ENCODE measurements at places on chromosomes 4 and X. TPM values are rescaled to one million over a fixed set of nuclear protein-coding genes. Genes with fewer than 3 reads are reported as not detected.

Gene SYNPO2
- 40.6 TPM for total RNA-seq

Gene XAGE2
- not detected for total RNA-seq

GRCh38 chr4:61771056-61771455 is 570.9 kb downstream of the ADGRL3 start:
- H3K27me3 ChIP-seq, result no peaks in the 10 kb centered on the region
- no peak for DNase-seq
- no peak overlapping the region for H3K4me3 ChIP-seq
- H3K27ac ChIP-seq, result no peak overlapping the region
- H3K4me1 ChIP-seq, result no peaks in the 10 kb centered on the region

GRCh38 chr4:164193676-164194075 is 560.3 kb upstream of the SMIM31 start:
- H3K36me3 ChIP-seq, result no peaks in the 10 kb centered on the region
- no peak overlapping the region for H3K4me3 ChIP-seq
- H3K27me3 ChIP-seq, result no peaks in the 10 kb centered on the region

DNA sequence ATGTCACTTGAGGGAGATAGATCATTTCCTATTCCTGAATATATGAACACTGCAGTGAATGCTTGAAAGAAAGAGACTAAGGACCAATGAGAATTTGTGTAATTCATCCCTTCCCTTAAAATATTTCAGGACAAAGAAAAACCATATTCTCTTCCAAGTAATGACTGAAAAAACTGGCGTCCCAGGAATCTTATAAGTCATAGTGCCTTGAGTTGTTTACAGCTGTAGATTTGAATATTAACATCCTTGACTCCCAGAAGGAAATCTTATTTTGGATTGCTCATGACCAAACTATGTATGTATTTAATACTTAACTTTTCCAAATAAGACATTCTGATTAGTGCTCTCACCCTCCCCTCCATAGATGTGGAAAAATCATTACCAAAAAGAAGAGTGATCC is 55.5 kb downstream of the CLDN22 start:
- H3K4me1 ChIP-seq, result peaks cover 5% of the 10 kb centered on the region
- no peak for DNase-seq
- no peak overlapping the region for H3K4me3 ChIP-seq
- H3K27me3 ChIP-seq, result no peaks in the 10 kb centered on the region
- no peaks in the 10 kb centered on the region for H3K36me3 ChIP-seq

DNA sequence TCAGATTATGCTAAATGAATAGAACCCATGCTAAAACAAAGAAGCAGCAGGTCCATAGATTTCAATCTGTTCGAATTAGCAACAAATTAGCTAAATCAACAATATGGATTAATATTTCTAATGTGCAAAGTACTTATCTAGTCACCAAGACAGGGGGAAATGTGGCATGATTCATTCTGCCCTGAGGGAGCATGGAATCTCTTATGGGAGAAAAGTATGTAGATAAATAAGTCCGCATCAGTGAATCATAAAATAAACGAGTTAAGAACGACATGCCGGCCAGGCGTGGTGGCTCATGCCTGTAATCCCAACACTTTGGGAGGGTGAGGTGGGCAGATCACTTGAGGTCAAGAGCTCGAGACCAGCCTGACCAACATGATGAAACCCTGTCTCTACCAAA is 102.1 kb downstream of the ANOS1 start:
- no peaks in the 10 kb centered on the region for H3K36me3 ChIP-seq
- H3K4me1 ChIP-seq, result no peaks in the 10 kb centered on the region
- H3K4me3 ChIP-seq, result no peak overlapping the region
- H3K27ac ChIP-seq, result no peak overlapping the region

All from esophagus squamous epithelium (tissue), 5 donors.